HFF-Myc (cell line): ENCODE measurements at places on chromosomes 5 and 9.

DNA sequence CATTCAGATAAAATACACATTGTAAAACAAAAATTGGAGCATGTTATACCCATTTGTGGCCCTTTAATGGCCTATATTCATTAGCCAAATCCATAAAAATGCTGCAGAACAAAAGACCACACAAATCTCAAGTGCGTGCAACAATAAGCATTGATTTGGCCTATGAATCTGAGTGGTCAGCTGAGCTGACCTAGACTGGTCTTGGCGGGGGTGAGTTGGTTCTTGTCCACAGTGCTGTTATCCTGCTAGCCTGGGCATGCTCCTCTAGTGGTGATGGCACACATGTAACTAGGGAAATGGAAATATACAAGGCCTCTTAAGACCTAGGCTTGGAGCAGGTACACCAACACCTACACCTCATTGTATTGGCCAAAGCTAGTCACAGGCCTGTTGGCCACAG, 122.2 kb upstream of the TBCA start:
- DNase-seq: no peak

- no peak for DNase-seq
Observed at GRCh38 chr9:31799953-31800609, 584.4 kb upstream of the ACO1 start.

GRCh38 chr5:56142614-56143372, 90.3 kb downstream of the ANKRD55 start:
- no peak for DNase-seq

- no peak for DNase-seq
Observed at GRCh38 chr5:76493190-76493837, 90.2 kb downstream of the IQGAP2 start.

DNA sequence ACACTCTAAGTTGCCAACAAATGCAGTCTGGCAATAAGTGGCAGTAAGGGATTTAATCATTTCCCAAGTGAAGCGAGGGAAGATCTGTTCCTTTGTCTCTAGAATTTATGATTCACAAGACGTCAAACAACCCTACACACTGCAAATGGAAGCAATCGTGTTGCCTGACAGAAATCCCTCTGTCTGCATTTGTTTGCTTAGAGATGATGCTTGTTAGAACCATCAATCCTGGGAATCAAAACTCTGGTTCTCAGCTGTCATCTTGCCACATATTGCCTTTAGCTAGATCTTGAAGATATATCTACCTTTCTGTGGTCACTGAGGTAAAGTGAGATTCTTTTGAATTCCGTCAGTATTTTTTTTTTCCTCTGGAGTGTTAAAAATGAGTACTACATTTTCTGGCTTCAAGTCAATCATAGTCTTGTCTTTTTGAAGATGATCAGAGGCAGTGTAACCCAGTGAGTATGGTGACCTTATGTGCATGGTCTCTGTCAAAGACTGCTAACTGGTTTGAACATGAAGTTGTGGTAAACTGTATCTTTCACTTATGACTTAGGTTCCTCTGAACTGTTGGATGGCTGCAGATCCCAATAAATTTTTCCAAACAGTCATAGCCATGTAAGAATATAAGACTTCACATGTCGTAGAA, 106.4 kb upstream of the STARD4 start:
- DNase-seq: no peak

DNA sequence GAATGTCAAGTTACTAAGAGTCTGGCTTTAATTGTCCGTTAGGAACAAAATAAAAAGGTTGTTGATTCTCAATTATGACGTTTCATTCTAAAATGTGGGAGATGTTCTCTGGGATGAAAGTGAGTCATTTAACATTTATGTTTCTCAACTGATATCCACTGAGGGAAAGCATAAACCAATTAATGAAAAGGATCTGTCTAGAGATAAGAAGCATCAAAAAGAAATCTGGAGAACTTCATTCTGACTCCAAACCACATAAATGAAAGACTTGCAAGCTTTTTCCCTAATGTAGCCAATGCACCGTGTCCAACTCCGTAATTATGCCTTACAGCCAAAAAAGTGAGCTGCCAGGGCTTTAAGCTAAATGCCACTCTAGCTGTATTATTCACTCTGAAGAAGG, 654.2 kb downstream of the TLE1 start:
- DNase-seq: no peak

DNA sequence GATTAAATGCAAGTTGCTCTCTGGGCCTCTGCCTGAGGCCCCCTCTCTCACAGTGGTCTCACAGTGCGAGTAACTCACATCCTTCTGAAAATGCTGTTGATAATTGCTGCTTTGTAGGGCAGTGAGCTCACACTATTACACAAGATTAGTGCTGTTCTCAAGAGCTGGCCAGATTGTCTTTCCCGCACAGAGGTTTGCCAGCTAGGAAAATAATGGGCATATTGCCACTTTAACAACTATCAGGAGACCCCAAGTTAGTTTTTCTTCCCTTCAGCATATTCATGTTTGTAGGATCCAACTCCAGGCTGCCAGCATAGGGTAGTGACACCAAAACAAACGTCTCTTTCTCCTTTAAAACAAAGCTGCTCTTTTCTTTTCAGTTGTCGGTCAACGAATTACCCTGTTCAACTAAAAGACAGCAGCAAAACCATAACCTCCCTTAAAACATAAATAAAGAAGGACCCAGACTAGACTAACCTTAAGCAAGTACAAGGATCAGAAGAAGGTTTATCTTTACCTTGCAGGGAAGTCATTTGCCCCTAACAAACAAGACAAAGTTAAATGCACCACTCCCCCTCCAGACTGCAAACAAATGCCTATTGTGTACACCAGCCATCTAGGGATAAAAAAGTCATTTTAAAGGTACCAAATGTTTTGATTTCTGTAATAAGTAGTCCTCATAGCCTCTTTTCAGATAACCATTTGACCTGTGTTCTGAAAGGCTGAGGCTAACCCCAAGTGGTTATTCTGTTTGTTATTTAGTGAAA, 91.4 kb downstream of the VCAN start:
- no peak for DNase-seq
